NCI-H2029 treated with DMSO at 0.1 percent for 48 hours (cell line): ENCODE measurements at places on chromosomes 5 and 9.

DNA sequence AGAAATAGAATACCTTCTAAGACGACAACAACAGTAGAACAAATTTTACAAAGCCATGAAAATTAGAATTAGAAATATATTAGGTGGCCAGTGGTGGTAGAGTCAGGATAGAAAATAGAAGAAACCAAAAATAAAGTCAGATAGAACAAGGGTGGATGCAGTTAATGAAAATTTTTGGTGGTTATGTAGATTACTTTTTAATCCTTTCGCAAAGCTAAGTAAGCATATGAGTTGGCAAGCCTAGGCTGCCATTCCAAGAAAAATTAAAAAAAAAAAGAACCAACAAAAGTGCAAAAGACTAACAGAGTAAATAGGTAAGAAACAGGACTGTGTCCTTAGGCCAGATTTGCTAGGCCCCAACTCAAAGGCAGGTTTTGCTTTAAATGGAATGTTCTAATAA lies 56.8 kb downstream of the PCSK5 start:
- no peak for DNase-seq

DNA sequence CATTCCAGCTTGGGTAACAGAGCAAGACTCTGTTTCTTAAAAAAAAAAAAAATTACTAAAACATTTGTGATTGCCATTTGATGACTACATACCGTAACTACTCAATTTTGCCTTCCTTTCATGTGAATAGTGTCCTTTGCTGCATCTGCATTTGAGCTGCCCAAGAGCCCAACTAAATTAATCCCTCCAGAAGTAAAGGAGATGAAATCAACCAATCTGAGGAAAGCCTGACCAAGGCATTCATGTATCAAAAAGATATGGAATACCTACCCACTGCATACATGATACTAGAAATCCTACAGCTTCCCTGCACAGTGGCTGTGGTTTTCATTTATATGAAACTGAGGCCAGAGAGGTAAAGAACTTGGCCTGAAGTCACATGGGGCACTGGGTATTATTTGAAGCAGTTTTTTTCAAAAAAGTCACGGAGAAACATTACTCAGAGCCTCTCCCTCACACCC lies 177.5 kb downstream of the AOPEP start:
- DNase-seq: no peak

- peak; percentile 24 for DNase-seq
These were observed 70.4 kb upstream of the CTSV start for GRCh38 chr9:97109194-97109811.

DNA sequence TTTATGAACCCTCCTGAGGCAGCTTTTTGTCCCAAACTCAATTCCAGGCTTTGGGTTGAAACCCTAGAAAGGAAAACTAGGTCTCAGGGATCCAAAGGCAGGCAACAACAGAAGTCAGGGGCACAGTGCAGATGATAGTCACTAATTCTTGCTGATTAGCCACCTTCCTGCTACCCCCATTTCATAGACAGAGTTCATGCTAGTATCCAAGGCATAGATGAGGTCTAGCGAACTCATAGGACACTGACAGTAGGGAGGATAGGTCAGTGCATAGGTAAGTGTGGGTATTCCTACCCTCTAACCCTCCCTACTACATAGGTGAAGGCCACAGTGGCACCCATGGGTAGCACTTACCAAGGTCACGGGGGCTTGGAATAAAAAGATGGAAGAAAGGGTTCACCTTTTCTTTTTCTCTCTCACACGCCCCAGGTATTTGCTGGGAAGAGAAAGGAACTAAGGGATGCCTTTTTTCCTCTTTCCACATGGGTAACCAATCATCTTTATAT lies 86.2 kb downstream of the SLC25A46 start:
- no peak for DNase-seq

DNA sequence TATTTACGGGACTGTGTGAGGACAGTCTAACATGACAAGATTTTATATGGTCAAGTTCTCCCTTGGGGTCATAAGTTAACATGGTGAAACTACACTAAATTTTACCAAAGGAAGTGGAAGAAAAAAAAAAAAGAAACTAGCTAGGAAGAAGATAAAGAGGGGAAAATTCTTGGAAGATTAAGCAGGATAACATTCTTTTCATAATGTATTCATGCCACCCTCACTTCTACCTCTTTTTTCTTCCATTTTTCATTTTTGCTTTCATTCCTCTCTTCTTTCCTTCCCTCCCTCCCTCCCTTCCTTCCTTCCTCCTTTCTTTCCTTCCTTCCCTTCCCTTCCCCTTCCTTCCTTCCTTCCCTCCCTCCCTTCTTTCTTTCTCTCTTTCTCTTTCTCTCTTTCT lies 254.6 kb downstream of the RFX3 start:
- no peak for DNase-seq

DNA sequence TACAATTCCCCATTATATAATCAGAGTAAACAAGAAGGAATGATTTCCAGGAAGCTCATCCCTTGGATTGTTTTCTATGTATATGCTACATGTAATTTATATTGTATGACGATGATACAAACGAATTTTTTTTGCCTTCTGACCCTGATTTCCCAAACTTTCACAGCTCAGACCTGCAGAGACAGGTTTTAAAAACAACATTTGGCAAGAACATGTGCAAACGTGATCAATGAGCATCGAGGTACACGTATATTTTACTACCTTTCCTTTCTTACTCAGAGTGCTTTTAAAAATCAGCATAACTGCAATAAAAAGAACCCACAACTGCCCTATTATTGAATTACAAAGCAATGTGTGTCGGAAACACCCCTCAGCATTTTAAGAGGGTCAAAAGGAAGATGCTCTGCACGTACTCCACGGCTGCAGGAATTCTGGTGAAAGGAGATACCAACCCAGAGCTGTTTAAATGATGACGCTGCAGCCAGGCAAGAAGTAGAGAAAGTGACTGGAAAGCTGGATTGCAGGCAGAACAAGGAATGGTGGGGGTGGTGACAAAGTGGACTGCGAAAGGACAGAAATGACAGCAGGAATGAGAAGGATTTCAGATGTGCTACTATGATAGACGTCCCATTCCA lies 533.5 kb downstream of the RAB3C start:
- no peak for DNase-seq

DNA sequence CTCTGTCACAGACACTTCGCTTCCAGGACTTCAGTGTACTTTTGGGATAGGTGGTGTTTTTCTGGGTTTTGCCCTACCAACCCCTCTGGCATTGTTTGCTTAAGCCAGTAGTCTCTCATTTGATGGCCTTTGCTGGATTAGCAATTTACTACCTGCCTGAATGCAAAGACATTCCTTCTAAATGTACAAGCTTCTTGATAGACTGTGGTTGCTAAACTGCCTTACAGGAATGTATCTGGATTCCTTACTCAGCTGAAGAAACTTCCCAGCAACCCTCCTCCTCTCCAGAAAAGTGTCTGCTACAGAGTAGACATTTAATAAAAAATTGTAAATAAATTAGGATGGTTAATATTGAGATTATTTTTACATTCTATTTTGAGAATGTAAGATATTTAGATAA lies 1916.7 kb downstream of the EFNA5 start:
- DNase-seq: no peak

DNA sequence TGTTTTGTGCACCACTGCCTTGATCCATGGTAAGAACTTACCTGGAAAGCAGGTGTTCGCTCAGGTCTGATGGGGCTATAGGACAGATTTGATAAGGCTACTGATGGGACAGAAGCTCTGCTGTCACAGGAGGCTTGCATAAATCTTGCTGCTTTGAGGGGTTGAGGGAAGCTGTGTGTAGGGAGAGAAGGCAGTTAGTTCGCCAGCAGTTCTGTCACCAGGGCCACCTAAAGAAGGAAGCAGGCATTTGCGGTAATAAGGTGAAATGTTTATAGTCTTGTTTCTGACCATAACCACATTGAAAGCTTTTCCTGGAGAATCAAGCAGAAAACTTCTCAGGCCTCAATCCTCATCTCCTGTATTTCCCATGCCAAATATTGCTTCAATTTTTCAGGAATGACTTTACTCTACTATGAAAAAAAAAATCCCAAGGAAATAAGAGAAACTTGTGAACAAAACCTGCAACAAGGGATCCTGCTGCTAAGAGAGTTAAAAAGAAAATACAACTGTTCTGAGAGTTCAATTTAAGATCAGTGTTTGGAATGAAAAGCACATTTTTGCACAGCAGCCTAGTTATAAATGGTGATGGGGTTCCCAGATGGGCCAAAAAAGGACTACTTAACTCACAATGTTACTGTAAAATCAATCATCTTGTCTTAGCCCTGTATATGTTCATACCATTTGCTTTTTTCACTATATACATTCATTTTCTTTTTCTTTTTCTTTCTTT lies 122.0 kb upstream of the RANBP3L start:
- no peak for DNase-seq

- peak; percentile 33 for DNase-seq
These were observed 190.0 kb downstream of the MED10 start for GRCh38 chr5:6188344-6188743.

DNA sequence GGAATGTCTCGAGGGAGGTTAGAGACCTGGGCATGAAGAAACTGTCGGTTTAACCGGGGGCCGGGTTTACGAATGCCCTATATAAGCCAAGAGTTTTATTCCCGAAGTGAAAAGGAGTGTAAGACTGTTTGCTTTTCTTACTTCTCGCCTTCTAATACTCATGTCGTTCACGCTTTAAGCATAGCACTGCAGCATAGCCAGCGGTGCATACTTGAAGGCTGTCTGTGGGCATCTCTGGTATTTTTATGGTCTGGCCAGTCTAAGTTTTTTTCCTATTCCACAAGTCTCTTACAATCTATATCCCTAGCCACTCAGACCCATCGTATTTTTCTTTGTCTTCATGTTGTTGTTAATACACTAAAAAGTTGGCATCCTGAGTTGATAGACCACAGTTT lies 1.2 kb downstream of the UHRF2 start:
- no peak for DNase-seq

- DNase-seq: no peak
These were observed 261.7 kb downstream of the CDH12 start for GRCh38 chr5:22591461-22591860.
